Cardiac ventricle fibroblast (primary cell): ENCODE measurements at places on chromosomes 1 and 21. TPM values are rescaled to one million over a fixed set of nuclear protein-coding genes. Genes with fewer than 3 reads are reported as not detected.

CLDN17 gene
- not detected in 2 replicates for total RNA-seq

GORAB gene
- 9.2 and 10.2 TPM in 2 replicates for total RNA-seq

PROK1 gene
- not detected in 2 replicates for total RNA-seq

SHISAL2A gene
- total RNA-seq: not detected in 2 replicates

FAM72D gene
- total RNA-seq: 0.06 TPM in 1 of 2 replicates, not detected in the other

C4BPA gene
- not detected in 2 replicates for total RNA-seq
